ENCODE measurements at places on chromosomes 7 and 10.

DNA sequence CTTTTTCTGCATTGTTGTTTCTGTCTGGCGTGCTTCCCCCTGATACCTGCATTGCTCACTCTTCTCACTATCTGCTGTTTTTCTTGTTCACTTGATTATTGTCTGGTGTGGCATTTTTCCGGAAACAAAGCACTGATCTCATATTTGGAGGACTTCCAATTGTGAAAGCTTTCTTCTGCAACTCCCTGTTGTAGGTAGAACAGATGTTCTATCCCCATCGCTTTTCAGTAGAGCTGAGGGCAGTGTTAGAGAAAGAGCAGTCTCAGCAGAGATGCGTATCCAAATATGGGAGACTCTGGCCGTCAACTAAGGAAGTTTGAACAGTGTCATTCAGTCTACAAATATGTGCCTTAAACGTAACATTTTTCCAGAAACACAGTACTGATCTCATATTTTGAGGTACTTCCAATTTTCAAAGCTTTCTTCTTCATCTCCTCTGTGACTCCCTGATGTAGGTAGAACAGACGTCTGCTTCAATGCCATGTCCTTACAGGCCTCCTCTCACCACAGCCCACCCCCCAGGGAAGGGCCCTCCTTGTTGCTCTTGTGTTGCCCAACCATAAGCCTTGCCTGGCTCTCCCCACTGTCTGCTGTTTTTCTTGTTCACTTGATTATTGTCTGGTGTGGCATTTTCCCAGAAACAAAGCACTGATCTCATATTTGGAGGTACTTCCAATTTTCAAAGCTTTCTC lies 27.1 kb upstream of the GJD4 start:
- no peak for DNase-seq

DNA sequence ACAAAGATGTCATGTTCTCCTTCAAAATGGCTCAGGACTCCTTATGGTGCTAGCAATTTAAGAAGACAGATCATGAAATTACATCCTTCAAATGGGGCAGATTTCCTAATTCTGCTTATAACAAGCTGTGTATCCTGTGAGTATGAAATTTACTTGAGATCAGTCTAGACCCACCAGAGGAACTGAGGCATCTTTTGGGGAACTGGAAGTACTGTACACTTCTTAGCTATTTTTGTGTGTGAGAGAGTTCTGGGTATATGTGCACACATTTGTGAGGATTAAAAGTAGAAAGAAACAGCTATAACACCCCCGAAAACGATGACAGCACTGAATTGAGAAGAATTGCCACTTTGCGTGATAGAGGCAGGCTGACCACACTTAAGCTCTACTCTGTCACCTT lies 187.0 kb upstream of the CCDC6 start:
- DNase-seq, result no peak

- peak; percentile 80 for DNase-seq
Observed at GRCh38 chr7:7681191-7681935, 37.0 kb downstream of the RPA3 start.

DNA sequence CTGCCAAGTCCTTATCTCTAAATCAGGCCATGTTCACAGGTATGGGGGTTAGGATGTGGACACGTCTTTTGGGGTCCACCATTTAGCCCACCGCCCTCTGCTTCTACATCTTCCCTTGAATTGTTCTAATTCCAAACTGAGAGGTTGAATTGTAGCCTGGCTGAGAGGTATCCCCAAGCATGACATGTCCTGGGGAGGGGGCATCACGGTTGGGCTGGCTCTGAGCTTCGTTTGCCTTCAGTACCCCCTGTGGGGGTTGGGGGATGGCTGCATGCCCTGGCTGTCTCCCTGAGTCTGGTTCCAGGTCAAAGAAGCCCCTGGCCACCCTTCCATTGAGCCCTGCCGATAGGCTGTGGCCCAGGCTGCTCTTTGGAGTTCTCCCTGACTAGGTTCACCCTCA lies 204.6 kb downstream of the GLRX3 start:
- no peak for DNase-seq

DNA sequence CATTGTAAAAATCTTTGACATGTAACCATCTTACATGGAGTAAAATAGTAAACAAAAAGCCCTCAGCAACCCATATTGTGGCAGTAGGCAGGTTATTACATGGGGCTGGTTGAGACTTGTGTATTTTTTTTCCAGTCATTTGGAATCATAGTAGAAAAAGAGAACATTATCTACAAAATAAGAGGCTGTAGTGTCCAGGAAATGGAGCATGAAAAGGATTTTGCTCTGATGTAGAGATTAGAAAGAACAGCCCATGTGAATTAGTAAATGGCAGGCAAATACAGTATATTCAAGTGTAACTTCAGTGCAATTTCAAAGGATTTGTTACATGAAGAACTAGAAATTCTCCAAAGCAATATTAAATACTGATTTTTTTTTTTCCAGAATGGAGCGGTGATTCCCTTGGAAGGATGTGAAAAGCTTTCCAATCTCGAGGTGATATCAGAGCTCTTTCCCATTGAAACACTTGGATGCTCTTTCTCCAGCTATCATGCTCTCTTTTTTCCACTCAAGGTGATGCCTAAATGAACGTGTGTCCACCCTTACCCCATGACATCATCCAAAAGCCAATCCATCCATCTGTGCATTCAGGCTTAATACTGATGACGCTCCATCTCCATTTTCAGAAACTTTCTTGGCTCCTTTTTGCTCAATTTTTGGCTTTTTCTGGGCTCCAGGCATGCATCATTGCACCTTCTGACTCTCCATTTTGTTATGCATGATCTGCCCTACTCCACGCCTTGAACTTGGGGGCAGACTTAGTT lies 1034.7 kb downstream of the TYW1 start:
- DNase-seq, result no peak

- DNase-seq, result peak; percentile 96
Observed at GRCh38 chr7:22653951-22654350, 73.0 kb upstream of the IL6 start.

GRCh38 chr7:149859876-149860275 lies 13.9 kb upstream of the ATP6V0E2 start:
- no peak for DNase-seq

GRCh38 chr7:100627238-100627549 lies 14.2 kb downstream of the TFR2 start:
- no peak for DNase-seq

DNA sequence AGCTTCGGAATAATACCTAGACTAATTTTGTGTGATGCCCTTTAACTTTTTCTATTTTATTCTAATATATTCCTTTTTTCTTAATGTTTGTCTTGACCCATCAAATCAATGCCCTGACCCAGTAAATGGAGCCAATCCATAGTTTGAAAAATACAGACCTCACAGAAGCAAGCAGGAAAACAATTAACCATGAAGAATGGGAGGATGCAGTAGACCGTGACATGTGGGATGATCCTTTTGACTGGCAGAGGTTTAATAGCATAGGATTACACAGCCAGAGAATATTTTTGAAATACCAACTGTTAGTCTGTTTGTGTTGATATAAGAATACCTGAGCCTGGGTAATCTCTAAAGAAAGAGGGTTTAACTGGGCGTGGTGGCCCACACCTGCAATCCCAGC lies 142.6 kb upstream of the NEBL start:
- DNase-seq, result peak; percentile 24

- DNase-seq, result no peak
Observed at GRCh38 chr7:148850564-148850963, 33.5 kb downstream of the EZH2 start.

- DNase-seq, result no peak
Observed at GRCh38 chr7:29479301-29480200, 84.1 kb upstream of the PRR15 start.

GRCh38 chr7:15593382-15593781 lies 31.6 kb upstream of the AGMO start:
- DNase-seq, result no peak

Measured in NCI-H748 treated with DMSO at 0.1 percent for 48 hours (cell line).